ENCODE measurements at places on chromosomes 2 and 18.

DNA sequence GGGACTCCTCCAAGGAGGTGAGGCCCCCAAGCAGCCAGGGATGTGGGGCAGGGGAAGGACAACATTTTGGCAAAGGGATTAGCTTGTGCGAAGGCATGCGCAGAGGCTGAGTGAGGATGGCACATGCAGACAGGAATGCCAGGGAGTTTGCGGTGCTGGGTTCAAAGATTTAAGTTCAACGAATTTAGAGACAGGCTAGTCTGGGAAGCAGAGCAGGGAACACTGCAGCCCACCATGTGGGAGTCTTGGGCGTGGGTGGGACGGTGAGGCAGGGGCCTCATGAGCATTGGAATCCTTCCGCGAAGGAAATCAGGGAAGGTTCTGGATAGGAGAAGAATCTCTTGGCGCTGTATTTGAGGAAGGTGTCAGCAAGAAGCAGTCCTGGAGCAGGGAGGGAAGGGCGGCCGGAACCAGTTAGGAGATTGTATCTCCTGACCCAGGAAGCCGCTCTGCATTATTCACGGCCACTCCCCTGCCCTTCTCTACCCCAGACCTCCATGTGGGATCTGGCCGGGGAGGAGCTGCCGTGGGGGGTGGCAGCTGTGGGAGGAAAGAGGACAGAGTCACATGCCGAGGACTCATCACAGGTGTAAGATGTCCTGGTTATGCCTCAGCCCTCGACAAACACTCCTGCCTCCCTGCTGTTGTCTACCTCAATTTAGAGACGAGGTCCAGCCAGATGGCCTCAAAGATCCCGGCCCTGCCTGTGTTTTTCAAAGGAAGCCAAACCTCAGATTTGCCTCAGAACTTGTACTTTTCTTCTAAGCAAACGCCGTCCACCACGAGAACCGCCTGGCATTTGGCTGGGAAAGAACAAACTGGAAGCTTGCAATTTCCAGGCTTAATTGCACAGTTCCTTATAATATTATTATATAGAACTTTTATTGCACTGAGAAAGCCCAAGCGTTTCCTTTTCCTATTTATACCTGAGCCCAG is 123.7 kb upstream of the SMAD2 start:
- DNase-seq, result no peak

DNA sequence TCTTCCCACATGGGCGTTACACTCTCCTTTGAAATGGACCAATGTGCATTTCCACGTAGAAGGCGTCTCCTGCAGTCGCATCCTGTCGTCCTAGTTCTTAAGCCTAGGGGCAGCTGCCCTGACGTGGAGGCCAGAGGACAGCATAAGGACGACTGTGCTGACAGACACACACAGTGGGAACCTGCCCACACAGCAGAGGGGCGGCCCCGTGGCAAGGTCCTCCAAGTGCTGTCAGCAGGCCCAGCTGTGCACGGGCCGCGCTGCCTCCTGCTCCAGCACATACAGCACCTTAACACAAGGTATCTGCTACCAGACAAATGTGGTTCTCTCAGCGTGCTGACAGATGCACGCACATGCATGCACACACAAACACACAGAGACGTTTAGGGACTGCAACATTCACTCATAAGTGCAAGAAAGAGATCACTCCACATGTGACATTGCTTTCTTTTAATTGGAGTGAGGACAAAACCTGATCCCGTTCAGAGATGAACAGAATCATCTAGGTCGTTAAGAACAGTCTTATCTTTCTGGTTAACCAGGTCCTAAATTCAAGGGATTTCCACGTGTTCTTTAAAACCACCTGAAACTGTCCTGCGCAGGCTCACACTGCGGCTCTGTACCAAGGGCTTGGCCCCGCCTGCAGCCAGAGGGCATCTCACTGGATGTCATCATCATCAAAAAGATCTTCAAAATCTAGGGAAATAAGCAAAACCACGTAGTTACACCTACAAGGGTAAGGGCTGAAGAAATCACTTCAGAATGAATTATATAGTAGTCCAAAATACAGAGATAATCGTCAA is 5.5 kb downstream of the COPS9 start:
- DNase-seq, result no peak

GRCh38 chr2:231321021-231321420 is 74.5 kb upstream of the B3GNT7 start:
- DNase-seq, result no peak

DNA sequence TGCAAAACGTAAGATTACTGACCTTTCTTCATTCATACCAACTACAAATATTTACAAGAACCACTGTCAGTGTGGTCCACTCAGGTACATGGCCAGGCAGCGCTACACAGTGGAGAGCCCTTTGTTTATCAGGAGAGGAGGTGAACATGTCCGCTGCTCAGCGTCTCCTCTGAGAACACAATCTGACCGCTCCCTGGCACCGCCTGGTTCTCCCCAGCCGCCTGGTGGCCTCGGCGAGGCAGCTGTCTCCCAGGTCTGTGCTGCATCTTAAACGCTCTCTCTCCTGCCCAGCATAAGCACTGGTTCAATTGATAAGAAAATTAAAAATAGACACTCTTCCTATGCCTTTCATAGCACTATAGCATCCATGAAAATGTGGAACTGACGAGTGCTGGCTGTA is 146.8 kb upstream of the PXDN start:
- DNase-seq, result no peak

GRCh38 chr2:128306081-128306930 is 12.4 kb downstream of the HS6ST1 start:
- no peak for DNase-seq

- no peak for DNase-seq
These were observed at the start of gene STON1 for GRCh38 chr2:48530033-48530811. TSS of gene STON1 (plus strand) at chr2:48530154. CDS start at chr2:48580634, 50,480 bp downstream.

DNA sequence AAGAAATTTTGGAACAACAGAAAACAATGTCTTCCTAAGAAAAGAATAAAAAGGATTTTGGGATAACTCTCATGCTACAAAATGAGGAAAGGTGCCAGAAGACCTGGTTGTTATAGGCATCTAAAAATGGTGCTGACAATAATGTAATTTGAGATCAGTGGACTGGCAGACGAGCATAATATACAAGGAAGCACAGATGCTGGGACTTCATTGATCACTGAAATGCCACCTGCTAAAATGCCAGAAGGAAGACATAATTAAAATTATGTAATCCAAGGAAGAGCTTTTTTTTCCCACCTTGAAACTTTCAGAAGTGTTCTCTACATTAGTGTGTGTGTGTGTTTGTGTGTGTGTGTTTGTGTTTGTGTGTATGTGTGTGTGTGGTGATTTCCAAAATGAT is 535.9 kb downstream of the XIRP2 start:
- no peak for DNase-seq

DNA sequence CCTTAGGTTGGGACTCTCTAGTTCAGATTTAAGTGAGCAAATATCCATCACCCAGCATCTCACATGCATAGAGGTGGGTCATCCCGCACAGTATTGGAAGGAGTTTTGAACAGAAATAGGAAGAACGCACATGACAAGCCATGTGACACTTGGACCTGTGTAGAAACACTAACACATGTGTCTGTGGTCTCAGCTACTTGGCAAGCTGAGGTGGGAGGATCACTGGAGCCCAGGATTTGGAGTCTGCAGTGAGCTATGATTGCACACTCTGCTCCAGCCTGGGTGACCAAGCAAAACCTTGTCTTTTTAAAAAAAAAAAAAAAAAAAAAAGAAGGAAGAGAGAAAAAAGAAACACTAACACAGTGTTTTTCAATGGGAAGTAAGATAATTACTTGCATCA is 5.4 kb upstream of the MTCL1 start:
- no peak for DNase-seq

- DNase-seq, result no peak
These were observed 26.4 kb upstream of the CYTIP start for GRCh38 chr2:157470321-157470720.

GRCh38 chr2:128358941-128359731 is 40.5 kb upstream of the HS6ST1 start:
- DNase-seq, result no peak

DNA sequence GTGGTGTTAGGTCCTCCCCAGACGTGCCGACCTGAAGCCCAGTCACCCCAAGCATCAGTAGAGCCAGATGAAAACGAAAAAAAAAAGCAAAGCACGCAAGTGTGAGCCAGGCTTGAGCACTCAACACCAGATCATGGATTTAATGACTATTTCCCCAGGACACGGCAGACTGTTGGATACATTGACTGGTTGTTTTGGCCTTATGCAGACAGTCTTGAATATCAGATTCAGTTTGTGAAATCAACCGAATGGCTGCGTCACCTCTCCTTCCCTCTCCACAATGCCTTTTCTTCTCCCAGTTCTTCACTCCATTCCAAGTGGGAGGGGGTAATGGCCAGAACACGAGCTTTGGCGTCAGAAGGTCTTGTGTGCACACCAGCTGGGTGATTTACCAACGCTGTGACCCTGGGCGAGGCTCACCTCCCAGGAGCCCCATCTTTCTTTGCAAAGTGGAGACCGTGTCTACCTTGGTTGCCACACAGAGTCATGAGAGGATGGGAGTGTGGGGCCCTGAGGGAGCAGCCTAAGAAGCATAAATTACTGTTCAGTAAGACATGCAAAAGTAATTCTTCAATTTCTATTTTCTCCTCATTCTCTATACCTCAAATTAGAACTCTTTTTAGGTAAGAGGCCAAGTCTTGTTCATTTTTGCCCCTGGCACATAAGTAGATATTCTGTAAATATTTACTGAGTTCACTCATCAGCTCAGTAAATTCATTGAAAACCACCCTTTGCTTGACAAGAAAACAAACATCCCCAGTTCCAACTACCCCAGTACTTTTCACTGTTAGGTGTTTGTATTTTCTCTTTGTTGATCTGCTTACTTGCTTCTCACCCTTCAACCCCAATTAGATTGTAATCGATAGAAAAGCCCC is 181.1 kb upstream of the COPS8 start:
- no peak for DNase-seq

- DNase-seq, result no peak
These were observed 128.2 kb upstream of the TWIST2 start for GRCh38 chr2:238719641-238720040.

DNA sequence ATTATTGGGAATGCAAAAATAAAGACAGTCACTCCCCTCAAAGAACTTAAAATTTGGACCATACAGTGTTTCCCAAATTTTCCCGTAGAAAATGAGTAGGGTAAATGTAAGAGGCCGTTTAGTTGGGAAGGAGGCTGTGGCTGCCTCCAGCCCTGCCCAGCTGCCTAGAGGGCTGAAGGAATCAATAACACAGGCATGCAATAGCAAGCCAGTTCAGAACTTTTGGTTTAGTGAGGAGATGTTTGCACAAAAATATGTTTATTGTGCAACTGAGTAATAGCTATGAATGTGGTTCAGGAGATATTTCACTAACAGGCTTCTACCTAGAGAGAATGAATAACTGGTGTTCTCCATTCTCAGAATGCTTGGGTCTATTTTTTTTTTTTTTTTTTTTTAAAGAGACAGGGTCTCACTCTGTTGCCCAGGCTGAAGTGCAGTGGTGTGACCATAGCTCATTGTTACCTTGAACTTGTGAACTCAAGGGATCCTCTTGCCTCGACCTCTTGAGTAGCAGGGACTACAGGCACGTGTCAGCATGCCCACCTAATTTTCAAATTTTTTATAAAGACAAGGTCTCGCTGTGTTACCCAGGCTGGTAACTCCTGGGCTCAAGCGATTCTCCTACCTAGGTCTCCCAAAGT is 23.6 kb downstream of the UGP2 start:
- DNase-seq, result no peak

- DNase-seq, result no peak
These were observed 8.4 kb upstream of the SP9 start for GRCh38 chr2:174326161-174327020.

GRCh38 chr18:73059280-73059679 is 191.5 kb upstream of the NETO1 start:
- DNase-seq, result no peak

DNA sequence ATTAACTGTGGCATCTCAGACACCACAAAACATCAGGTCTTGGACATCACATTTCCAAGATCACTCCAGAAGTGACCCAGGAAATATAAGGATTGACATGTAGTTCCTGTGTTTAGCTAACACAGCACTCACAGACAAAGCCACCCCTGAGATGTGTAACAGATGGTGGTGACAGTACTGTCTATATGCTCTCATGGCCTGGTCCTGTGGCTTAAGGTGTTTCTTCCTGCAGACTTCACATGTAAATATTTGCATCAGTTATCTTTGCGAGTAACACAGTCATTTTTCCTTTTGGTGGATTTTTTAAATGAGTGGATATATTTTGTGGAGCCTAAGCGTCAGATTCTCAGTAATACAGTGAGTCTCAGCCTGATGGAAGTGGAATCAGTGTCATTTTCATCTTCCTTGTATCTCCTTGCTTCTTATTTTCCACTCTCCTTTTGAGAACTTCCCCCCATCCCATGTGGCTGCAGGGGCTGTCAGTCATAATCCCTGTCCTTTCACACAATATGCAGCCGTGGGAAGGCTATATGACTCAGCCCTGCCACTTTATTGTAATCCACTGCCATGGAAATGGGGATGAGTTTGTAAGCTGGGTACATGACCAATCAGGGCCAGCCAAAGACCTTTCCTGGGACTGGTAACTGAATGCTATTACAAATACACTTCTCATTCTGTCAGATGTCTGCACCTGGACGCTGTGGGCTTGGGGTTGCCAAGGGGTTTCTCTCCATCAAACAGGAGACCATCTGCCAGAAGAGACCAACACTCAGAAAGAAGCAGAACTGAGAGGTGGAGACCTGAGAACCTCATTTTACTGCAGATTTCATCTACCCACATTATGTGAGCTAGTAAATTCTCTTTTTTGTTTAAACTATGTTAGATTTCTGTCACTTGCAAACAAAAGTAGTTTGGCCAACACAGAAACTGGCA is 74.3 kb downstream of the ICOS start:
- no peak for DNase-seq

- DNase-seq, result no peak
These were observed 160.2 kb downstream of the PMAIP1 start for GRCh38 chr18:60060026-60060425.

- DNase-seq, result no peak
These were observed 319.4 kb upstream of the SLC39A10 start for GRCh38 chr2:195337597-195337996.

GRCh38 chr2:159144776-159145614 is 141.5 kb downstream of the WDSUB1 start:
- no peak for DNase-seq

GRCh38 chr2:136085453-136086209 is 32.3 kb downstream of the CXCR4 start:
- DNase-seq, result no peak

GRCh38 chr2:234971496-234971895 is 19.7 kb downstream of the SH3BP4 start:
- no peak for DNase-seq

- DNase-seq, result no peak
These were observed 70.3 kb upstream of the CTLA4 start for GRCh38 chr2:203797276-203797675.

- DNase-seq, result no peak
These were observed 163.6 kb upstream of the COL3A1 start for GRCh38 chr2:188810586-188810985.

GRCh38 chr18:13680612-13681011 is 45.7 kb downstream of the FAM210A start:
- no peak for DNase-seq
